ENCODE measurements at places on chromosomes 2 and 18.

GRCh38 chr18:59927246-59927825, 27.5 kb downstream of the PMAIP1 start:
- no peak overlapping the region for H3K27ac ChIP-seq
- no peak for DNase-seq
- H3K36me3 ChIP-seq, result no peaks in the 10 kb centered on the region

DNA sequence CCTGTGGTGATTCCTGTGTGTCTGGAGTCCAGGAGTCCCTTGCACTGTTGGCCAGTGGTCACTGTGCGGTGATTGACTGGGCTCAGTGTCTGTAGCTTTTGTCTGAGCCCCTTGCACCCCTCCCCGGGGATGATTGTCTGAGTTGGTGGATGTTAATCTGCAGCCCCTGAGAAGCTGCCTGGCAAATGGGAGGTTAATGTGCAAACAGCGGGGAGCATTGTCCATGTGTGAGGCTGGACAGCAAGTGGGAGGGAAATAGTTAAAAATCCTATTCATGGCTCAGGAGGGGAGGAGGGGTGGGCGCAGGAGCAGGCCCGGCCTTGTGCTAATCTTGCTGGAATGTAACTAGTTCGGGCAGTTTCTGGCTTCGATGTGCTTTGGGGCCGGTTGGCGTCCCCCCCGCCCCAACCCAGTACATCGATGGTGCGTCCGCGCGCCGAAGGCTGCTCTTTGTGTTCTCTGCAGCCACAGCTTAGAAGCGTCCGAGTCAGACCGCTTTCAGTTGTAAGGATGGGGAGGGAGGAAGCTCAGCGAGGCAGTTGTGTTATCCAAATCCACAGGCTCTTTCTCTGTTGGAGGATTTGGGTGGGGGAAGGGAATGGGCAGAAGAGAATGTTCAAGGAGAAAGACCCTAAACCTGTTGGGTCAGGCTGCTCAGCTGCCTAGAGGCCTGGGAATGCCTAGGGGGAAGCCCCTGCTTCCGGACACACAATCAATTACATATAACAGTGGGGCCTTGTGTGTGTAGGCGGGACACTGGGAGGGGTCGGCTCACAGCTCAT, 71.8 kb downstream of the TGOLN2 start:
- DNase-seq, result no peak
- H3K27ac ChIP-seq, result no peak overlapping the region
- no peak overlapping the region for H3K4me3 ChIP-seq
- no peaks in the 10 kb centered on the region for H3K36me3 ChIP-seq
- no peaks in the 10 kb centered on the region for H3K4me1 ChIP-seq

- no peaks in the 10 kb centered on the region for H3K27me3 ChIP-seq
- no peak for DNase-seq
- H3K4me1 ChIP-seq, result peaks cover 16% of the 10 kb centered on the region
- H3K4me3 ChIP-seq, result no peak overlapping the region
- H3K36me3 ChIP-seq, result no peaks in the 10 kb centered on the region
Observed at GRCh38 chr2:41723526-41723925, 324.3 kb upstream of the PKDCC start.

GRCh38 chr2:30179536-30179935, 32.7 kb downstream of the YPEL5 start:
- no peaks in the 10 kb centered on the region for H3K36me3 ChIP-seq
- H3K4me1 ChIP-seq, result peaks cover 2% of the 10 kb centered on the region
- H3K27ac ChIP-seq, result no peak overlapping the region

- DNase-seq, result no peak
- no peak overlapping the region for H3K27ac ChIP-seq
- no peaks in the 10 kb centered on the region for H3K4me1 ChIP-seq
- no peak overlapping the region for H3K4me3 ChIP-seq
- no peaks in the 10 kb centered on the region for H3K27me3 ChIP-seq
Observed at GRCh38 chr2:16077601-16078000, 137.3 kb downstream of the MYCN start.

Data from activated CD4-positive, alpha-beta T cell treated with anti-CD3 and anti-CD28 coated beads, Interleukin-2, amount 10 ng/mL, durations not matched to agents 7 days and 5 days (primary cell).